Urinary bladder (tissue), 4 donors: ENCODE measurements at places on chromosomes 7 and 10.

DNA sequence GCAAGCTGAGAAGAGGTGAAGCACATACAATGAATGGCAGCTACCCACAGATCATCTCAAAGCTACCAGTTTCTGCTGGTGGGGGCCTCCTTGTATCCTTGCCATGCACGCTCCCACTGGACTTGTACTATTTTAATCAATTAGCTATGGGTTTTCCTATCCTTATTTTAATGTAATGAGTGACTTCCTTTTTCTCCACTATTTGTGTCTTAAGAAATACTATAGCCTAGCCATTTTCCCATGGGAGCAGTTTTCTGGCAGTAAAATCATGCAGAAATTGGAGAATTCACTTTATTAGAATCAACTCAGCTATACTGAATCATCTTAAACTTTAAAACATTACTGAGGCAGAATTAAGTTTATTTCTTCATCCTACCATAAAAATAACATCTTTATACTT, 73.5 kb downstream of the CTNNA3 start:
- no peak for DNase-seq

DNA sequence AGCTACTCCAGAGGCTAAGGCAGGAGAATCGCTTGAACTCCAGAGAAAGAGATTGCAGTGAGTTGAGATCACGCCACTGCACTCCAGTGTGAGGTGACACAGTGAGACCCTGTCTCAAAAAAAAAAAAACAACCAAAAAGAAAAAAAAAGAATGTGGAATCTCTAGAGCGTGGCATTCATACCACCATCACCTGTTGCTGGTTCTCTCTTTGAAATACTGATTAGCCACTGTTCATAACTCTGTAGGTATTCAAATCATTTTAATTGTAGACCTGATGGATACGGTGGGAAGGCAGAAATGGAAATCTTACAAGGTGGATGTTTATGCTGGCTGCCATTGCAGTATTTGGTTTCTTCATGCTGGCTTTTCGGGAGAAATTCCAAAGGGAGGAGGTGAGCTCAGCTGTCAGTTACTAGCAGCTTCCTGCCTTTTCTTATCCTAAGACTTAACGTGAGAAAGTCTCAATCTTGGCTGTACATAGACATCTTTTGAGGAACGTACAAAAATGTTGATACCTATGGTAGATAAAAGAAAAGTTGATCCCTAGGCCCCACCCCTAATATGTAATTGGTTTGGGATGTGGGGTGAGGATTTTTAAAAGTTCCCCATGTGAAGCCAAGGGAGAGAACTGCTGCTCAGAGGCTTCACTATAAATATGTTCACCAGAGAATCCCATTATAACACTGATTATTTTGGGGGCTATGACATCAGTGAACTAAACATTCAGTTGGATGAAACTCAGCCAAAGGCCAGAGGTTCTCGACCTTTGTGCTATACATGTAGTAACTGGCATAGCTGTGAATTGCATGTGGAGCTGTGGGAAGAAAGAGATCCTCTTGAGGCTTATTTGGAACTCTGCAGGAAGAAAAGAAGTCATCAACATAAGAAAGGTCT, 26.9 kb upstream of the MKLN1 start:
- no peak for DNase-seq

GRCh38 chr7:107480932-107481331, 11.1 kb downstream of the GPR22 start:
- no peak for DNase-seq

- DNase-seq: no peak
Measured at GRCh38 chr10:70776455-70777005, 8.6 kb downstream of the TBATA start.

GRCh38 chr7:107967420-107967819, 35.5 kb downstream of the LAMB1 start:
- DNase-seq: no peak

- peak; percentile 47 for DNase-seq
Measured at GRCh38 chr7:68321076-68321639, 1277.1 kb upstream of the AUTS2 start.

DNA sequence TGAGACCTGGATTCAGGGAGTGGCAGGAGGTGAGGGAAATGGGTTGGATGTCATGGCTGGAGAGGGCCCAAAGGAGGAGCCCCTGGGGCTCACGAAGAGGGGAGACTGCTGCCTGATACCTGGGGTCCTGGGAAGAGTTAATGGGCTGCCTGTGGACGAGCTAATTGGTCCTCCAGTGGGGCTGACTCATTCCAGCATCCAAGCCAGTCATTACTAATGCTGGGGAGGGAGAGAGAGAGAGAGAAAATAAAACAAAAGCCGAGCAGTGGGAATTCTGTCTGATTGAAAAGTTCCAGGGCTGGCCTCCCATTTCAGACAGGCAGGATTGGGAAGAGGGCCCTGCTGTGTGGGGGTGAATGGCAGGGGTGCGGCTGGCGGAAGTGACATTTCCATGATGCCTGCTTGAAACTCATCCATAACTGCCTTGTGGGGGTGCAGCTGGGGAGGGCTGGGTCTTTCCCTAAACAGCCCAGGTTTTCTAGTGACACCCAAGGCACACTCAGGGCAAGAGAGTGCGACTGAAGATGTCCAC, 297.8 kb downstream of the RPS24 start:
- DNase-seq: no peak

- no peak for DNase-seq
Measured at GRCh38 chr7:155899596-155899995, 87.3 kb upstream of the SHH start.

DNA sequence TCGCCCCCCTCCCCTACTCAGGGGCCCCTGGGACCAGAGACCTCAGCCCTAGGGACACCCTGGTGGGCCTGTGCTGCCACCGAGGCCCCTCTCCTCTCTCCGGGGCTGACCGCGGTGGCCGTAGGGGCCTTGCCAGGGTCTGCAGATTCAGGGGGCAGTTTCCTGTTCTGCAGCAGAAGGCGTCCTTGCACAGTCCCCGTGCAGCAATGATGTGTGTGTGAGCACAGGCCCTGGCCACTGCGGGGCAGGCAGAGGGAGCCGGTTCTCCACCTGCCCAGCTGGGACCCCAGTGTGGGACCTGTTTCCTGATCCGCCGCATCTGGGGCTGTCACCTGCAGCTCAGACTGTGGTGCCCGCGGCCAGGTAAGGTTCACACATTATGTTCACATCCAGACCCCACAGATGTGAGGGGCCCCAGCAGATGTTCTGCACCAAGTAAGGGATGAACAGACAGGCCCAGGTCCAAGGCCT, 60.7 kb upstream of the DNAJB6 start:
- no peak for DNase-seq

- no peak for DNase-seq
Measured at GRCh38 chr10:8137726-8138125, 83.2 kb downstream of the GATA3 start.

GRCh38 chr7:2358968-2359527, 4.4 kb downstream of the EIF3B start:
- no peak for DNase-seq

- no peak for DNase-seq
Measured at GRCh38 chr7:22864855-22865601, 42.4 kb upstream of the TOMM7 start.

- DNase-seq: no peak
Measured at GRCh38 chr10:112307358-112308124, 24.3 kb downstream of the TECTB start.

DNA sequence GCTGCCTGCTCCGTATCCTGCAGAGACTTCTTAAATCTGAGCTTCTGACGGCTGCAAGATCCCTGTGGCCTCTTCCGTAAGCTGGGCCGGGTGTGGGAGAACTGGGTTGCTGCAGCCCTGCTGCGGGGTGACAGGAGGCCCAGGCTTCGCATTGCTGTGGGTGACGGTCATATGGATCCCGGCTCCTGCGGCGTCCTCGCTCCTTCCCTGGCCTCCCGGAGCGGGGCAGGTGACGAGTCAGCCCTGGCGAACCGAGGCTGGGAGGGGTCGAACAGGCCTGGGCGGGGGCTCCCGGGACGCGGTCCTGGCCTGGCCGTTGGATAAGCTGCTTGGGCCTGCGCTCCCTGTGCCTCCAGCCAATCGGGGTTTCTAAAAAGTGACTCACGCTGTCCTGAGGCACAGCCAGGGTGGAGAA, 7.8 kb upstream of the UBE2D1 start:
- no peak for DNase-seq

DNA sequence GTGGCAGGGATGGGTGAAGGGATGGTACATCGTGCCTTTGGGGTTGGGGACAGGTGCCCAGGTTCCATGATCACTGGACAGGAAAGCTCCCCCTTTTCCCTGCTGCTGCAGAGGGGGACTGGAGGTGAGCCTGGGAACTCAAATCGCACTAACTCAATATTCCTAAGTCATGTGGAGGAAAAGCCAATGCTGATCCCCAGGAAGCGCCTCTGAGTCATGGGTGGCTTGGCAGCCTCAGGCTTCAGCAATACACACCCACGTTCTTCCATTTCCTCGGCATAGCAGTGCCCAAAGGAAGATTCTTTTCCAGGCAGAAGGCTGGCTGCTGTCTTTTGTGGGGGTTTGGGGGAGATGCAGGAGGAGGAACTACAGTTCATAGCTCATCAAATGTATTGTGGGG, 165.8 kb downstream of the CCDC3 start:
- DNase-seq: no peak

GRCh38 chr10:104321725-104322415, 16.4 kb downstream of the ITPRIP start:
- no peak for DNase-seq

GRCh38 chr7:142133731-142134148, 22.2 kb downstream of the MGAM2 start:
- DNase-seq: no peak

DNA sequence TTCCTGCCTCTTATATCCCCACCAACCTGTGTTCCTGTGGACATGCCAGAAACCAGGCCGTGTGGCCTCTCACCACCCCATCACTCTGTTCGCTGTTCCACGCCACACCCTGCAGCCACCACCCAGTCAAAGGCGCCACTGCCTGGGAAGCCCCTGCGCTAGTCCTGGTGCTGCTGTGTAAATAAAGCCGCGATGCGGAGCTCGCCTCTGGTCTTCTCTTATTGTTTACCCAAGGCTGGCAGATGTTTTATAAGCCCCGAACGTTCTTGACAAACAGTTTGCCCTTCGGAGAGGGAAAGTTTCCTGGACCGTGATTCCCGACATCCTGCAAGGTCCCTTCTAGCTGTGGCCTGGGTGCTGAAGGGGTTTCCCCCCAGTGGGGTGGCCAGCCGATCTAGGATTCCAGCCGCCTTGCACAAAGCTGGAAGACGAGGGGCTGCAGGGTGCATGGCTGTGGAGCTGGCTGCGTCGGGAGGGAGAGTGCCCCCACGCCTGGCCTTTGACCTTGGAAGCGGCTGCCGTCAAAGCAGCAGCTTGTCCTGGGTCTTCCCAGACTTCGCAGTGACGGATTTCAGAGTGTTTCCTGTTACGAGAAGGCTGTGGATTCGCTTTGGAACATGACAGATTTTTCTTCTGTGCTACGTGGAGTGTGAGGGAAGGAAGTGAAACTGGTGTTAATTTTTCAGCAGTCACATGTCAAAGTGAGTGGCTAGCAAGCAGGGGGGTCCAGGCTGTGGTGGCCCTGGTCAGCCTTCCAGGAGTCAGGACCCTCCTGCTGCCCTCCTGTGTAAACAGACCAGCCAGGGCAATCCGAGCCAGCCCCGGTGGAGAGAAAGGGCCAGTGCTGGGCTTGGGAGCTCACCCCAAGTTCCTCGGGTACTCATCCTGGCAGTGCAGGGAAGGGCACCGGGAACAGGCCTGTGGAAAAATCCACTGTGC, 61.6 kb downstream of the LHPP start:
- DNase-seq: no peak

- DNase-seq: no peak
Measured at GRCh38 chr7:158695726-158696452, 8.7 kb downstream of the NCAPG2 start.

- DNase-seq: no peak
Measured at GRCh38 chr7:132059141-132059540, 502.7 kb upstream of the PODXL start.

DNA sequence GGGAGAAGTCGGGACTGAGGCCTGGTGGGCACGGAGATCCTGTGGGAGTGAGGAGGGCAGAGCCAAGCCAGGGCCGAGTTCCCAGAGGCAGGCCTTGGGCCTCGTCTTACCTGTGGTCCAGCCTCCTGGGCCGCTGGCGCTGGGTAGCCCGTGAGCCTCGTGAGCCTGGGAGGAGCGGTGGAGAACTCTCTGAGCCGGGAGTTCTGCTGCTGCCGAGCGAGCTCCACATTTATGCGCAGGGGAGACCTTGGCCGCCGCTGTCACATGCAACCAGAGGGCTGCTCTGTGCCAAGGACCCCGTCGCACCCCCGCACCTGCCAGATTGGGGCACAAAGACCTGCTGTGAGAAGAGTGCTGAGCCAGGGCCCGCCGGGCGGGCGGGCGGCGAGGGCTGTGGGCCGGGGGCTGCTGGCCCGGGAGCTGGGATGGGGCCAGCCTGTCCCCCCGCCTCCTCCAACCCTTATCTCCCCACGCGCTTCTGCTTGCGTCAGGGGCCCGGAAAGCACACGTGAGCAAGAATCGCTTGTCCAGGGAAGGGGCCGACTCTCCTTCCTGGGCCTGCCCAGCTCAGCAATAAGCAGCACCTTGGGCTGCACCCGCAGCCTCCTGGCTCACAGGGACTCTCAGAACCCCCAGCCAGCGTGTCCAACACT, 10.2 kb downstream of the VENTX start:
- DNase-seq: no peak

DNA sequence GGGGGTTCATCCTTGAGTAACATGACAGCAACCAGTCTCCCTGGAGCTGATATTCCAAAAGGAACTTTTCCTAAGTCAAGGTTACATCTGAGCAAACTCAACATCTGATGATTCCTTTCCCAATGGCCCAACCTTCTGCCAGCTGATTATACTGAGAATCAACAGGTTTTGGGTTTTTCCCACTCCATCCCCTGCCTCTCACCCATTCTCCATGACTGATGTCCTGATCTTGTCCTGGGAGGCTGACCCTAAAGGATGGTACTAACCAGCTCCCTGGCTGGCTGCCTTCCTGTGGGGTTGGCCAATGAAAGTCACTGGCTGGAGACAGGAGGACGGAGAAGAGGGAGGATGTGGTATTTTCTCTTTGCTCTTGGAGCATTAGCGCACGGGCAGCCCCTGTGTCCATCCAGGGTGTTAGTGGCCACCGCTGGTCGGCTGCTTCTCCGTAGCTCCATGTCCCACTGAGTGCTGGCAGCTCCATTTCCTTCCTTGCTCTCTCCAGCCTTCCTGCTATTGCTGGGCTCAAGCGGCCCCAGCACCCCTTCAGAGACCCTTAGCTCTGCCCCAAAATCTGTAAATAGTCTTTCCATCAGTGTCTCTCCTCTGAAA, 306.2 kb upstream of the PITRM1 start:
- no peak for DNase-seq

GRCh38 chr7:33743594-33743993, 161.7 kb upstream of the BMPER start:
- DNase-seq: no peak

DNA sequence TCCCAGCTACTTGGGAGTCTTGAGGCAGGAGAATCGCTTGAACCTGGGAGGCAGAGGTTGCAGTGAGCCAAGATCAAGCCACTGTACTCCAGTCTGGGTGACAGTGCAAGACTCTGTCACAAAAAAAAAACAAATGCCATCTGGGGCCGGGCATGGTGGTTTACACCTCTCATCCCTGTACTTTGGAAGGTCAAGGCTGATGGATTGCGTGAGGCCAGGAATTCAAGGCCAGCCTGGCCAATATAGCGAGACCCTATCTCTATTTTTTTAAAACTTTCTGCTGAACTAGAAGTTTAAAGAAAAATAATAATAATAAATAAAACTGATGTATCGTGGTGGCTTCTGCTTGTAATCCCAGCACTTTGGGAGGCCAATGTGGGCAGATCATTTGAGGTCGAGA, 15.7 kb upstream of the RNF216 start:
- DNase-seq: no peak

- no peak for DNase-seq
Measured at GRCh38 chr10:48459270-48460150, 145.4 kb downstream of the ARHGAP22 start.
